Ascending aorta (tissue), 2 donors: ENCODE measurements at places on chromosomes 13 and 19.

DNA sequence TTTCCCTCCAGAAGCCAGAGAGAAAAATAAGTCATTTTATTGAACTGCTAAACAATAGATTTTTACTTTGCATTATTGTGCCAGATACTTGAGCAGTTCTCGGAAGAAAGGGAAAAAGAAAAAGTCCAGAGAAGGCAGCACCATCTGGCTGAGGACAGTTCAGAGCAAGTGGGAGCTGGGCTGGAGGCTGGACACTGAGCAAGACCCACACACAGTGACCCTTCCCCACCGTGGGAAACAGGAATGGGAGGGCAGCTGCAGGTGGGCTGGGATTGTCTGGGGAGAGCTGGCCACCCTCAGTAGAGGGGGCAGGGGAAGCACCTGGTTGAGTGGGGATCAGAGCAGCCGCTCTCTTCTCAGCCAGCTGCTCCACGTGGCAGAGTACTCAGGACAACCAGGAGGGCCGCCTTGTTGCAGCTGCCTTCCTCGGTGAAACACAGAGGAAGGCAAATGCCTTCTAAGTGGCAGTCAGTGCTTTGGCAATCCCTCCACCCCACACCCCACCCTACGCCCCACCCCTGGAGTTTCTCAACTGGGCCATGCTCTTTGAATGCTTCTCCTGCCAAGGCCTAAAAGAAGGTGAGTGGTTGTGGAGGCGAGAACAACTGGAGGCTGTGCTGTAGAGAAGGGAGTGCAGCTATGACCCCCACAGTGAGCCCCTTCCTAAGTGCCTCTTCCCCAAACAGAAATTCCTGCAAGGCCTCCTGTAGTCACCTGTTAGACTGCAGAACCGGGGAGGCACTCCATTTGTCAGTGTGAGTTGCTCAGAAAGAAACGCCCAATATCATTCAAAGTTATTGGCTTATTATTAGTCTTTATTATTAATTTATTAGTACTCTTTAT is 179.3 kb downstream of the ZIC5 start:
- no peak for DNase-seq

DNA sequence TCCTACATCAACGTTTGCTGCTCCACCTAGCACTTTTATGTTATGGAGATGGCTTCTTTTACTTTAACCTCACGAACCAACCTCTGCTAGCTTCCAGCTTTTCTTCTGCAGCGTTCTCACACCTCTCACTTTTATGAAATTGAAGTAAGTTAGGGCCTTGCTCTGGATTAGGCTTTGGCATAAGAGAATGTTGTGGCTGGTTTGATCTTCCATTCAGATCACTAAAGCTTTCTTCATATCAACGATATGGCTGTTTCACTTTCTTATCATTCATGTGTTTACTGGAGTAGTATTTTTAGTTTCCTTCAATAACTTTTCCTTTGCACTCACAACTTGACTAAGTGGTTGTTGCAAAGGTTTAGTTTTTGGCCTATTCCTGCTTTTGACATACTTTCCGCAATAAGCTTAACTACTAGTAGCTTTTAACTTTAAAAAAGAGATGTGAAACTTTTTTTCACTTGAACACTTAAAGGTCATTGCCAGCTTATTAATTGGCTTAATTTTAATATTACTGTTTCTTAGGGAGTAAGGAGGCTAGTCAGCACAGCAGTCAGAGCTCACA is 60.0 kb upstream of the SPRY2 start:
- no peak for DNase-seq

DNA sequence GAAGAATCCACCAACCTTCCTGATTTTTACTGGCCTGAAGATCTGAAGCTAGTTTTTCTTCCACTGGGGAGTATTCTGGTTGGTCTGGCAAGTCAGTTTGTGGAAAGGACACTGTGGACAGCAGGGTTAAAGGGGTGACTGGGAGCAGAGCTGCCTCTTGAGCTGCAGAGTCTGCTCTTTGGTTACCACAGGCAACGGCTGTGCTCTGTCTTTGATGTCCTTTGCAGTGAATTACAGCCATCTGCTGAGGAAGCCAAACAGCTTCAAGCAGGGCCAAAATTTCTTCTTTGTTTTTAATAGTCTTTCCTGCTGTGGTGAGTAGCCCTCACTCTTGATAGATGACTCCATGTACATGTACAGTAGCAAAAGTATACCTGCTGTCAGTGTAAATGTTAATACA is 75.7 kb downstream of the ZNF100 start:
- no peak for DNase-seq

GRCh38 chr19:57010541-57010940 is 109.2 kb upstream of the USP29 start:
- DNase-seq: no peak

DNA sequence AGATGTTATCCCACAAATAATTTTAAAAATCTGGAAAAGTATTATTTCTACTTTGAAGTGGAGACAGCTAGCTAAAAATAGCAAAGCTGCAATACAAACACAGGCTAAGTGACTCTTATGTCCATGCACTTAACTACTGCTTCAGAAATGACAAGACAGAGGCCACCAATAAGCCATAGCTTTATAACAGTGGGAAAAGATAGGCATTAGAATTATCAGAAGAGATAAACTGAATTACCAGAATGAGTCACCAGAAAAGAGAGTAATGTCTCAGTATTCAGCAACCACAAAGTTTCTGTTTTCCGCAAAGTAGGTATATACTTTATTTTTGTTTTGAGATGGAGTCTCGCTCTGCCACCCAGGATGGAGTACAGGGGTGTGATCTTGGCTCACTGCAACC is 17.1 kb downstream of the CLN5 start:
- DNase-seq: no peak

- DNase-seq: no peak
Observed at GRCh38 chr13:60453490-60453889, 56.5 kb downstream of the TDRD3 start.

DNA sequence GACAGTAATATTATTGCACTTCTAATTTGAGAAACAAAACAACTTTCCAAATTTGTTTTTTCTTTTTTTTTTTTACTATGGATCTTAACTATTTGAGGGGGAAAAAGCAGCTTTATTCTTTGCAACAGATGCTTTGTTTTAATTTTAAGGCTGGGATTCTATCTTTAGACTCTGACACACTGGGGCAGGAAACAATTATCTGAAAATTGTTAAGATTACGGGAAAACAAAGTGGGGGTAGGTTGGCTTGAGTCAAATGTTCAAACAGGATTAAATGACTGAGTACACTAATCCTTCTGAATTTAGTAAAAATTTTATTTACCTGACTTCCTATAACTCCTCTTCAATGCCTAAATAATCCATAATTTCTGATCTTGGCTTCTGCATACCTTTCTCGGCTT is 543.2 kb downstream of the SLITRK6 start:
- no peak for DNase-seq

- no peak for DNase-seq
Observed at GRCh38 chr13:29791997-29792780, 58.2 kb downstream of the UBL3 start.

DNA sequence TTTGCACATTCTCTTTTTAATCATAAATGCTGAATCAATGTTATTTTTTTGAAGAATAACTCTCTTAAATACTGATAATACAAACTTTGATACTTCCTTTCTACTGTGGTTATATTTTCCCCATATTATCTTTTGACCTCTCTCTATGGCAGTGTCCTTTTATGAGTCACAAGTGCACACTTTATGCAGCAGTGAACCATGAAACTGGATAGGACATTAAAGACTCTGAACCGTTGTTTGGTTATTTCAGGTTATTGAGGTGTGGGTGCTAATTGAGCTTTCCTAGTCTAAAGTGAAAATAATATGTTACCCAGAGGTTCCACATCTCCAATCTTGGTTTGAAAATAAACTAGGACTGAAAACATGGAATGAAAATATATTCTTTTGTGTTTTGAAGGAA is 71.4 kb downstream of the DGKH start:
- no peak for DNase-seq
